ENCODE measurements at places on chromosomes 2 and 18. TPM values are rescaled to one million over a fixed set of nuclear protein-coding genes. Genes with fewer than 3 reads are reported as not detected.
A peak's percentile ranks its signal among the peaks of the same experiment; 100 is the strongest.

Gene SUMO1
- total RNA-seq: 111 TPM

Gene REG3A
- not detected for total RNA-seq

Gene SH3BP4
- total RNA-seq: 18.3 TPM

Gene GLB1L
- 4.1 TPM for total RNA-seq

Gene SAG
- 0.38 TPM for total RNA-seq

- no peak for DNase-seq
Measured at GRCh38 chr18:1665079-1665478, 760.4 kb downstream of the ADCYAP1 start.

DNA sequence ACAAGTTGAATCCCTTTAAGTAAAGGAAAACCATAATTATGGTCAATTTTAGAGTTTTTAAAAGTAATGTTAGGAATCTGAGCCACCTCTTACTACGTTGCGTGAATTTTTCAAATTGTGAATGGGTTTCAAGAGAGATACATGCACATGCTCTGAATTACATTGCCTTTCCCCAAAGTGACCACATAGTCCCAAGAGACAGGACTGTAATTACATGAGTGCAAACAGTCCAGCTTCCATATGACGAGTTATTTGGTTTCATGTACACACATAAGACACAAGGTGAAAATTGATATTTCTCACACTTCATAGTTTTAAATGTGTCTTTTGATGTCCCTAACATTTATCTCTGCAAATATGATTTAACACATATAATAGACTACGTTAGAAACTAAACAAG is 850.8 kb downstream of the LRP1B start:
- no peak for DNase-seq

DNA sequence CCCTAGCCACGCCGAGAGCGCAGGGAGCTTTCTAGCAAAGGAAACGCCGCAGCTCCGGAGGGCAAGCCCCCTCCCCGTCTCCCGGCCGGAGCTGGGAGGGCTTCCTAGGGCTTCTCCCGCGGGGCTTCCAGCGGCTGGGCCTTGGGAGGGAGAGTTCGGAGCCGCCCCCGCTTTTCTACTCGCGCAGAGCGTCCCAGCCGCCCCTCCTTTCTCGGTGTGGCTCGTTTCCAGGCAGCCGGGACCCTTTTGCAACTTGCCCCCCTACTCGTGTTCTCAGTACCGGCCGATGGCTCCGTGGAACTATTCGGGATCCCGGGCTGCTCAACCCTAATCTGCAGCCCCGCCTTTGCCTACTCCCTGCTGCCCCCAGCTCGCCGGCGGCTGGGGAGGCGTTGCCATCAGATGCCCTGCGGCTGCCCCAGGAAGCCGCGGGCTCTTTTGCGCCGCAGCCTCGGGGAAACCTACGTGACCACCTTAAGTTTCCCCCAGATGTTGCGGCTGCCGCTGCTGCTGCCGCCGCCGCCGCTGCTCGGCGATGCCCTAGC is 1.5 kb upstream of the NR4A2 start:
- peak; percentile 69 for DNase-seq

GRCh38 chr2:43239981-43240765 is 13.8 kb upstream of the ZFP36L2 start:
- no peak for DNase-seq

DNA sequence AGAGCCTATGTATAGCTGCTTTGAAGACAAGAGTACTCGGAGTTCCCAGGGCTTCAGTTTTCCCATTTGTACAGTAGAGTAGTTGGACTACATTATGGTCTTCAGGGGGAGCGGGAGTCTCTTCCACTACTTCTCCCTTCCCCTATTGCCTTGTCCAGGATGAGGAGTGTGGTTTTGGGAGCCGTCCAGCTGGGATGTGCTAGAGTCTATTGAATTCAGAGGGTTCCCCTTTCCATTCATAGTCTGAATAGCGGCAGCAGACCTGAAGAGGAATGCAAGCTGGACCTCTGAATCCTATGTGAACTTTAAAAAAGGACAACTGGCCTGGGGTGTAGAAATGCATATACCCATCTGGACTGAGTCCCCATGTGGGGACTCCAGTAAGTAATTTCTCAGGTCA is 43.5 kb upstream of the EPG5 start:
- no peak for DNase-seq

DNA sequence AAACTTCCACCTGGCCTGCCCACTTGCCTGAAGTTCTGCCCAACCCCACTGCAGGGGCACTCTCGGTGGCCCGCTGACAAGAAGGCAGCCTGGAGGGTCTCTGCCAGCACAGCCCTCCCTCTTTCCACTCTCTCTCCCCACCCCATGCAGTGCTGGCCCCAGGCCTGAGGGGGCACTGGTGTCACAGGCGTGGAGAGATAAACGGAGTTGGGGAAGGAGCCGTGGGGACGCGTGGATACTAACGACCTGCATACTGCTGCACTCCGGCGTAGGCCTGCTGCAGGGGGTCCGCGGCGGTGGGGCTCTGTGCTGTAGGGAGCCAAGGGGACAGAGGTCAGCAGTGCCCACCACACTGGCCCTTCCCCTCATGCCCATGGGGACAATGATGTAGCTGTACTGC is 299.3 kb downstream of the CELF4 start:
- no peak for DNase-seq

DNA sequence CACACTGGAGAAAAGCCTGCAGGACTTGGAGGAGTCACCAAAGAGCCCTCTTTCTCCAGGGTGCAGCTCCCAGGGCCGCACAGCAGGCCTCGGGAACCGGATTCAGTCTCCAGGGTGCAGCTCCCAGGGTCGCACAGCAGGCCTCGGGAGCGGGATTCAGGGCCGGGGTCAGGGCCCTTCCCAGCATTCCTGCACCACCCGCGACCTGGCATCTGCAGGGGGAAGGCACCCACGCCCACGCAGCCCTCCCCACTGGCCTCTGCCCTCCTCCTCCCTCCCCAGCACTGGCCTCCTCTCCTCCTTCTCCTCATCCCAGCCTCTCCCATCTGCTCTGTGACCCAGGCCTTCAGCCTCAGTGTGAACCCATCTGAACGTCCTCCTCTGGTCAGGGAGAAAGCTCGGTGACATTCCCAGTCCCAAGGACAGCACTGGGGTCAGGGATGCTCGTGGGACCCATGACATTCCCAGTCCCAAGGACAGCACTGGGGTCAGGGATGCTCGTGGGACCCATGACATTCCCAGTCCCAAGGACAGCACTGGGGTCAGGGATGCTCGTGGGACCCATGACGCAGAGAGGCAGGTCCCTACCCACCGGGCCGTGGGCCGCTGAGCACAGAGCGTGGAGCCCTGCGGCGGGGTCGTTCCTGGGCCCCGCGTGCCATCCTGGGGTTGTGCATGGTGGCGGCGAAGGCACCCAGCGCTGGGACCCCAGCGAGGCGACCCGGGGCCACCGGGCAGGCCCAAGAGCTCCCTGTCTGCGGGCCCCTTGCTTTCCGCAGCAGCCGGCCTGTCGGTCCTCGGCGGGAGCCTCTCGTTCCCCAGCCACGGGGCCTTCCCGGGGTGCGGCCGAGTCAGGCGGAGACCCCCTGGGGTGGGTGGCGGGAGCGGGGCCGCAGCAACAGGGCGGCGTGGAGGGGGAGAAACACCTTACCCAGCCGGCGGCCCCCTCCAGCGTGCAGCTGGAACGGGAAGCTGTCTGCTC is 550.2 kb upstream of the SALL3 start:
- no peak for DNase-seq

DNA sequence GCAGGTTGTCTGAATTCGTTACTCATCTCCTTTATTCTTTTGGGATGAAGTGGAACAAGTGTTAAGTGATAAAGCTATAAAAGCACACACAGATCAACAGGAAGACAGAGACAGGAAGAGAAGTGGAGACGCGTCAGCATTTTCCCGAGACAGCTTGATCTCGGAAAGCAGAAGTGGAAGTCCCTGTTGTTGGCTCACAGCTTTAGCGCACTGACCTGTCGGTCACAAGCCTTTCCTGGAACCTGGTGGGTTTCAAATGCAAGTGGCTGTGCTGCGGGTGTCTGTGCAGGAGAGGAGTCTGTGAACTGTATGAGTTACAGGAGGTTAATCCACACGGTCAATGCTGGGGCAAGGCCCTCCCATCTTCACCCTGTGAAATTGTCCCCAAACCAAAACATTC is 116.6 kb upstream of the PELI1 start:
- DNase-seq: no peak

- peak; percentile 48 for DNase-seq
Measured at GRCh38 chr2:75428646-75429443, 131.9 kb downstream of the EVA1A start.

GRCh38 chr18:28163201-28163775 is 13.6 kb downstream of the CDH2 start:
- no peak for DNase-seq

DNA sequence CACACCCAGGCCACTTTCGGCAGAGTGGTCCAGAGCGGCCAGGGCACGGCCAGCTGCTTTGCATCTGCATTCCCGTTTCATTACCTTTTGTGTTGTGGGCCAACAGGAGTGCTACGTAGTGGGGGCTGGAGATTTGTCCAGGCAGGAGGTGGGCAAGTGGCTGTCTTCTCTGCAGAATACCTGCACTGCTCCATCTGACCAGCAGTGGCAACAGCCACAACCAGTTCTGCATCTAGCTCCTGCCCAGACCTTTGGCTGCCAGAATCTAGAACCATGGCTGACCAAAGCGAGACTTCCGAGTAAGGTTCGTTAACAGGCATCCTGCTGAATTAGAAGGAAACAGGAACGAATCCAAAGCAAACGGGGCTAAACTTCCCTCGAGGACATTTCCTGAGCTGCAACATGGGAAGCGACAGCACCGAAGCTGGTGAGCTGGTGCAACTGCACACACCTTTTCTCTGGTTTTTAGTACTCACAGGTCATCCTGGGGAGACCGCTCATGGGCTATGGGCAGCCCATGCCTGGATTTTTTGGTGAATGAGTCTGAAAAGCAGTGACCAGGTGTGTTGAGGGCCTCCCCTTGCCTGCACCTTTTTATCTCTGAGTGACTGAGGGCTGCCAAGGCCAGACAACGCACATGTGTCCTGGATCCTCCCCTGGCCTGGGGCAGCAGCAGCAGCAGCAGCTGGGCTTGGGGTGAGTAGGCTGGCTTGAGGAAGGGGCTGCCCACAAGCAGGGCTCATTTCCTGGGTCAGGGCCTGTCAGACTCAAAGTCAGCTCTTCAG is 10.5 kb downstream of the GDF7 start:
- no peak for DNase-seq

GRCh38 chr2:513981-514706 is 163.1 kb downstream of the TMEM18 start:
- DNase-seq: no peak

- no peak for DNase-seq
Measured at GRCh38 chr18:62991959-62992358, 276.6 kb downstream of the PHLPP1 start.

DNA sequence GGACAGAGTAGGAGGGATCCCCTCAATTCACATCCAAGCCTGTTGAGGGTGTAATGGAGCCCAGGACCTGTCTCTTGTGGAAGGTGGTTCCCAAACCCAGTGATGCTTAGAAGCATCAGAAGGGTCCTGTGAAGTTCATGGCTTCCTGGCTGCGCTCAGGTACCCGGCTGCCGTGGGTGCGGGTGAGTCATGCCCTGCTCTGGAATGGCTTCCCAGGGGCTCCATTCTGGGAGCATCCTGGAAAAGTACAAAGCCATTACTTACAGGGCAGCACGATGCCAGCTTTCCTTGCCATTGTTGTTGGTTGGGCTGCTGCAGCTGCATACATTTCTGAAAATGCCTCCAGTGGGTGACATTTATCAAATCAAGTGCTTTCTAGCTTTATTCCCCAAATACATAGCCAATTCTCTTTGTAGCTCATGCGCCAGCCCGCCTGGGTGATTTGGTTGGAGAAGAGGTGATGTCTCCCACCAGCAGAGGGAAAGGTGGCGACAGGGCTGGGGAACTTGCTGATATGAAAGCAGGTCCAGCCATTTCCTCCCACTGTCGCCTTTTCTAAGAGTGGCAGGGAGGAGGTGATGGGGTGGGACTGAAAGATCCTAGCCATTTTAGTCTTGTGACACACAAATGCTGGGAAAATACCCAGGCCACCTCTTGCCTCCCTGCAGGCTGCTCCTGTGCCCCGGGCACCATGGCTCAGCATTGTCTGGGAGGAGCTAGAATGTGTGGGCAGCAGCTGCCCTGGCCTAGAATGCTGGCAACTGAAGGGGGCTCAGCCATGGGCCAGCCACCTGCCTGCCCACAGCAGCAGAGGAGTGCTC is 65.9 kb upstream of the HPCAL1 start:
- DNase-seq: no peak
